ENCODE measurements at places on chromosomes 7 and 10. TPM values are rescaled to one million over a fixed set of nuclear protein-coding genes. Genes with fewer than 3 reads are reported as not detected.

The PROSER2 gene
- 1.6 TPM for total RNA-seq

The JMJD1C gene
- 67.3 TPM for total RNA-seq

The ACTL6B gene
- not detected for total RNA-seq

The OTUD1 gene
- 18.4 TPM for total RNA-seq

The CCL26 gene
- not detected for total RNA-seq

The NOS3 gene
- 6.8 TPM for total RNA-seq

The LIPM gene
- not detected for total RNA-seq

The ITIH5 gene
- not detected for total RNA-seq

The NYAP1 gene
- total RNA-seq: 0.67 TPM

The CFTR gene
- total RNA-seq: not detected

The OPN1SW gene
- not detected for total RNA-seq

The SPDYE9 gene
- total RNA-seq: not detected

The ANKRD30A gene
- total RNA-seq: not detected

The CYP17A1 gene
- total RNA-seq: not detected

The PRF1 gene
- 44.5 TPM for total RNA-seq

The GIMAP6 gene
- 35.1 TPM for total RNA-seq

The ITIH2 gene
- not detected for total RNA-seq

The CHN2 gene
- 1.2 TPM for total RNA-seq

The WEE2 gene
- not detected for total RNA-seq

The ANKRD61 gene
- not detected for total RNA-seq

The ATG9B gene
- total RNA-seq: 10.1 TPM

The GRID1 gene
- not detected for total RNA-seq

The POR gene
- total RNA-seq: 42.7 TPM

The PDE6C gene
- total RNA-seq: not detected

The NHLRC2 gene
- total RNA-seq: 30.6 TPM

The TUBAL3 gene
- not detected for total RNA-seq

The TMEM229A gene
- not detected for total RNA-seq

The AASS gene
- total RNA-seq: 3.5 TPM

The UBTD1 gene
- 3.7 TPM for total RNA-seq

The MRPS16 gene
- total RNA-seq: 129 TPM

The CH25H gene
- total RNA-seq: 0.56 TPM

The SKIDA1 gene
- 0.41 TPM for total RNA-seq

The HSPA12A gene
- total RNA-seq: 0.74 TPM

The HYAL4 gene
- total RNA-seq: 0.48 TPM

The ASB13 gene
- total RNA-seq: 7.0 TPM

The IL2RA gene
- total RNA-seq: 848 TPM

The OIT3 gene
- not detected for total RNA-seq

The PIK3CG gene
- total RNA-seq: 18.7 TPM

The PRLHR gene
- not detected for total RNA-seq

The LRRTM3 gene
- total RNA-seq: not detected

The CRTAC1 gene
- total RNA-seq: not detected

The SCIN gene
- total RNA-seq: 0.14 TPM

The GARIN1A gene
- total RNA-seq: 2.6 TPM

The SSC4D gene
- total RNA-seq: 0.60 TPM

The ITGB8 gene
- total RNA-seq: not detected

The TRIM50 gene
- not detected for total RNA-seq

The TMEM270 gene
- total RNA-seq: not detected

The ACSM6 gene
- total RNA-seq: not detected

The CNTNAP2 gene
- total RNA-seq: not detected

The CACNA2D1 gene
- not detected for total RNA-seq

The ANXA8 gene
- total RNA-seq: not detected

The YWHAG gene
- total RNA-seq: 120 TPM

The TDRD1 gene
- 0.09 TPM for total RNA-seq

The BTBD16 gene
- not detected for total RNA-seq

The FAM25G gene
- not detected for total RNA-seq

The DPYSL4 gene
- total RNA-seq: 9.9 TPM

Measured in activated T-cell treated with anti-CD3 and anti-CD28 coated beads, Interleukin-2, amount 50 U/mL, for 72 hours (primary cell).